ENCODE measurements at places on chromosomes 13 and 19. TPM values are rescaled to one million over a fixed set of nuclear protein-coding genes. Genes with fewer than 3 reads are reported as not detected.

- DNase-seq, result no peak
Measured at GRCh38 chr13:111392486-111392885, 72.0 kb downstream of the TEX29 start.

DNA sequence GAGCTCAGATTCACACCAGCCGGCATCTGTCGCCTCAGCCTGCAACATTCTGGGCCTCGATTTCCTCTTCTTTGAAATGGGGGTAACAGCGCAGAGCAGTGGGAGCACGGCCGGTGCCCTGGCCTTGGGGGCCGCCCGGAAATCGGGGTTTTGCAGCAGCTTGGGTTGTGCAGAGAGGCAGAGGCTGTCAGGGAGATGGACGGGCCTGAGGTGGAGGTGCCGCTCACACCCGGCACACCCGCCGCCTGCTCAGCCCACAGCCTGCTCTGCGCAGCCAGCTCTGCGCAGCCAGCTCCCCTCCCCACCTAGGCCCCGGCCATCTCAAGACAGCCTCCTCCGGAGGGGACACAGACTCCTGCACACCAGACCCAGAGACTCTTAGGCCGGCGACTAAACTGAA lies 10.6 kb downstream of the KLF2 start:
- no peak for DNase-seq

- DNase-seq, result no peak
Measured at GRCh38 chr13:98746968-98747367, 5.5 kb downstream of the SLC15A1 start.

DNA sequence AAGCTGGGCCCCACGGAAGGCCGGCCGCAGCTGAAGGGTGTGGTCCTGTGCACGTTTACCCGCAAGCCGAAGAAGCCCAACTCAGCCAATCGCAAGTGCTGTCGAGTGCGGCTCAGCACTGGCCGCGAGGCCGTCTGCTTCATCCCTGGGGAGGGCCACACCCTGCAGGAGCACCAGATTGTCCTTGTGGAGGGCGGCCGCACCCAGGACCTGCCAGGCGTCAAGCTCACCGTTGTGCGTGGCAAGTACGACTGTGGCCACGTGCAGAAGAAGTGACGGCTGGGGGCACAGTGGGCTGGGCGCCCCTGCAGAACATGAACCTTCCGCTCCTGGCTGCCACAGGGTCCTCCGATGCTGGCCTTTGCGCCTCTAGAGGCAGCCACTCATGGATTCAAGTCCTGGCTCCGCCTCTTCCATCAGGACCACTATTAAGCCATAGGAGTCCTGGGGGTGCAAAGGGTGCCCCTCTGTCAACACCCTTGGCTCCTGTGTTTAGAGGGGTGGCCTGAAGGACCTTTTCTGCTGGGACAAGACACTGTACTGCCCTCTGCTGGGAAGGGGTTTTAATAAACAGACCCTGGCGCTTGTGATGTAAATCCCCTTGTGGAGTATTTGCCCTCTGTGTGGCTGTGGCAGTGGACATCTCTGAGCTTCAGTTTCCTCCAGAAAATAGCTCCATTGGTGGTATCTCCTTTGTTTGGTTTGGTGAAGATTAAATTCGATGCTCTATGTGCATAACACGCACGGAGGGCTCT lies 1.9 kb downstream of the MRPS12 start:
- no peak for DNase-seq

DNA sequence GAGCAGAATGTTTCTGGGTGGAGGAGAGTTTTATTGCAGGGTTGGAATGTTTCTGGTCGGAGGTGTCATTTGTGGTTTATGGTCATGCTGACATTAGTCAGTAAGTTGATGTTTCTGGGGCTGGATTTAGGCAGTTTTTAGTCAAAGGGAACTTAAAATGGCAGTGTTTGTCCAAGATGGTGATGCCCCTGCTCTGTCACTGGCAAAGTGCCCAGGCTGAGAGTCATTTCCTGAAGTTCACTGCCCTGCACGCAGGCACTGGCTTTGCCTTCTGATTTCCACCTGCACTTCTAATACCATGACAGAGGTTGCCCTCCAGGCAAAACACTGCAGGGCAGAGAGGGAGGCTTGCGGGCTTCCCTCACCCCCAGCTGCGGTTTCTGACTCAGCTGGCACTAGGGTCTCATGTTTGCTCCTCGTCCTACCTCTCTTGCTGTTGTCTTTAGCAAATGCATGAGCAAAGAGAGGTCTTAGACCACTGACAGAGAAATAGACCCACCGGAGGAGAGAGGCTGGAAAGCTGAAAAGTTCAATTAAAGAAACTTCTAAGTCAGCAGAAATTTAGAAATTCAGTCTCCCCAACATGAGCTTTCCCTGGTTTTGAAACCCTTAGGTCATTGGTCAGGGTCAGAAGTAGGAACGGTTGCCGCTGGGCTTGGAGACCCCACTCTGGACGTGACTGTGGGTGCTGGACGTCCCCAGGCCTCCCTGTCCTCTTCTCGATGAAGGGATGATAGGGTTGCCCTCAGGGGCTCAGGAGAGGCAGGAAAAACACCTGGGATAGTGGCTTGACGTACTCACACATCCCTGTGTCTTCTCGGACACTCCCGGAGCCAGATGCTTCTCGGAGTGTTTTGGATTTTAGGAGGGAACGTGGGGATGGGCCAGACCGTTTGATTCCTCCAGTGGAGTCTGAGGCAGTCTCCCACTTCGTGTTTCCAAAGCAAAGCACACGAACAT lies 26.3 kb downstream of the TMEM255B start:
- peak; percentile 14 for DNase-seq

GRCh38 chr13:53151336-53152056 lies 122.9 kb downstream of the OLFM4 start:
- DNase-seq, result peak; percentile 43

GRCh38 chr19:45376045-45376724 lies 5.8 kb upstream of the ERCC2 start:
- DNase-seq, result peak; percentile 53

DNA sequence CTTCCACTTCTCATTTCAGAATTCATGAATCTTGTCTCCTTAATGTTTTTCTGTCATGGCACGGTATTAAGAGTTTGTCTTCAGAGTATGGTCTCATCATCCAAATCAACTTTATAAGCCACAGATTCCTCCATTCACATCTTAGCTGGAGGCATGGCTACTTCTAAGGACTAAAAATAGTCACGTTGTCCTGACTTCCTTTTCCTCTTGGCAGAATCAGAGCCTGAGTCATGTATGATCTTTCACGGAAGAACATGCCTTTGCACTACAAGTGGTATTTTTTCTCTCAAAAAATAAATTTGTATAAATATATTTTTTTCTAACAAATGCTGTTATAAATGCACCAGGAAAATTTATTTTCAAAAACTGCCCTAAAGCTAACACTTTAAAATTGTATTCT lies 71.4 kb downstream of the ALOX5AP start:
- no peak for DNase-seq

GRCh38 chr13:20457670-20458069 lies 68.0 kb downstream of the CRYL1 start:
- no peak for DNase-seq

DNA sequence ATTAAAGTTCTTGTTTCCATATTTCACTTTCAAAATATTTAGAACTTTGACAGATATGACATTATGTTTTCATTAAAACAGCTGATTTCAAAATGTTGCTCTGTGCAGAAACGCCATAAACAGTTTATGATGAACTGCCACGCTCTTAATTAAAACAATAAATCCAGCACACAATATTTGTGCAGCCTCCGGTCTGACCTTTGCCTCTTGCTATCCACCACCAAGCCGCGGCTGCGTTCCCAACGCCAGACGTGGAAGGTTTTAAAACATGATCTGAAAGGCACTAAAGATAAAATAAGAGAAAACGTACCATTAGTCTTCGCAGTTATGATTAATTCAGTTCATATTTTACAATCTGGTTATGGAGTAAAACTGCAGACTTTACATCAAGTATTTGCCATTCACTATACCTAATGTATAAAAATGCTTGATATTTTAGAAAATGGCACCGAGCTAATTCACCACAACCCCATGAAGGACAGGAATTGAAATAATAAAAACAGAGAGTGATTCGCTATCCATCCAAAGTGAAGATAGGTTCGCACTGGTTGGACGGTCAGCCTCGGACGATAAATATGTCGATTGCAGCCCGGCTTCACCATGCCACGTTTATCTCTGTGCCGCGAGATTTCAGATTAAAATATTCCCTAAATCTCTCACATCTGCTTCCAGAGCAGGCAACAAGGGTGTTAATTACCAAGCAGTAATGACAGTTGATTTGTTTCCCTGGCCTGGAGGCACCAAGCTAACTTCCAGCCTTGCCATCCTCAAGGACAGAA lies 103.3 kb upstream of the ZNF507 start:
- DNase-seq, result no peak

- no peak for DNase-seq
Measured at GRCh38 chr19:2294687-2295335, 12.8 kb upstream of the PEAK3 start.

- DNase-seq, result no peak
Measured at GRCh38 chr13:66926851-66927524, 303.1 kb downstream of the PCDH9 start.

GRCh38 chr19:45815481-45816216 lies 541 bp upstream of the RSPH6A start:
- peak; percentile 80 for DNase-seq

DNA sequence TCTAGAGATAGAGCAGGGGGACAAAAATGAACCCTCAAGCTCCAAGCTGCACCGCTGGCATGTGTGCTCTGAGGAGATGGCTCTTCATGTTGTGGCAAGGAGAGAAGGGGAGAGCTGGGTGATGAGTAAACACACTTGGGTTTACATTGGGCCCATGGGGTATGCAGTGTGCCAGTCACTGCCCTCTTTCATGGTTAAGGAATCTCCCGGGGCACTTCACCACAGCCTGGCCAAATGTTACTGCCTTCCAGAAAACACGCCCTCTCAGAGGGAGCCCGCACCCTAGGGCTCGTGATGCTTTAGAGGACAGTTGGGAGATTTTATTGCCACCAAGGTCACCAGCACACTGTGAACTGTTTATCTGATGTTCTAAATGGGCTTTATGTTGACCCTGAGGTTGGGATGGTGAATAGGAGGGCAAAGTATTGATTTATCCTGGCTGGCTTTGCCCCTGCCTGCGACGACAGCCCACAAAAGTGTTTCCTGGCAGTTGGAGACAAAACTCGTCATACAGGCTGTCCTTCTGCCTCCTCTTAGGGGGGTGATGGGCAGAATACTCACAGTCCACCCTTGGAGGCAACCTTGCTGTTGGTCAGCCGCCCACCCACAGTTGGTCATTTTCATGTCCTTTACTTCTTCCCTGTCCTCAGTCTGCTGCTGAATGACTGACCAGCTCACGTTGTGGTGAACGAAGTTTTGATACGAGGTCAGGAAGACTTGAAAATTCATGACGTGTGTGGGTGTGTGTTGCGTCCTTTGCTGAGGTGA lies 156.9 kb downstream of the STK24 start:
- no peak for DNase-seq

GRCh38 chr19:3045885-3046697 lies 16.2 kb downstream of the TLE5 start:
- no peak for DNase-seq

DNA sequence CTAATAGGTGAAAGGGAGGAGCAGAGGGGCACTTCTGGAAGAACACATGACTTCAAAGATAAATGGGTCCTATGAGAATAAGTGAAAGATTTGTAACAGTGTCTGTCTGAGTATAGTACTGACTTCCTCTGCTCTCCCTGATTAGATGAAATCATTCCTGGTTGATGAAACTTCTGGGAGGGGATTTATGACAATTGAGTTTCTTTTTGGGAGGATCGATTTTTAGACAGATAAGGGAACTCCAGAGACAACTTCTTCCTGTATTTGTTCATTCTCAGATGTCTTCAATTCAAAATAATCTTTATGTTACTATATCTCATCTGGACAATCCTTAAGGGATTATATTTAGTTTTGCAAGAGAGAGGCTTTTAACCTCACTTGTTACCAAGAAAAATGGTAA lies 20.0 kb downstream of the SETDB2 start:
- DNase-seq, result no peak

- no peak for DNase-seq
Measured at GRCh38 chr13:54706336-54706735, 1677.7 kb downstream of the OLFM4 start.

DNA sequence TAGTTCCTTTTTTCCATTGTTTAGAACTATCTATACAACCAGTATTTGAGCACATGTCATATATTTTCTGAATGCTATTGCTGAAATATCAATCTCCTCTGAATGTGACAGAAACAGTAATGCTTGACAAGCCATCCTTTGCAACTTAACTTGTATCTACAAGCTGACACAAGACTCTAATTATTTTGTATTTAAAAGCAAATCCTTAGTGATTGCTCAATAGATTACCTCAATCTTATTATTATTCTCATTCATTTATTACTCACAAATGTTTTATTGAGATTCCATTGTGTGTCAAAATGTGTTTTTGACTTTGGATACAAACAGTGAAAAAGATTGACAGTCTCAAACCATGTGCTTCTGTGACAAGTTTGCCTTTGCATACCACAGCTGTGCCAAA lies 787.8 kb upstream of the PRR20A start:
- DNase-seq, result no peak

DNA sequence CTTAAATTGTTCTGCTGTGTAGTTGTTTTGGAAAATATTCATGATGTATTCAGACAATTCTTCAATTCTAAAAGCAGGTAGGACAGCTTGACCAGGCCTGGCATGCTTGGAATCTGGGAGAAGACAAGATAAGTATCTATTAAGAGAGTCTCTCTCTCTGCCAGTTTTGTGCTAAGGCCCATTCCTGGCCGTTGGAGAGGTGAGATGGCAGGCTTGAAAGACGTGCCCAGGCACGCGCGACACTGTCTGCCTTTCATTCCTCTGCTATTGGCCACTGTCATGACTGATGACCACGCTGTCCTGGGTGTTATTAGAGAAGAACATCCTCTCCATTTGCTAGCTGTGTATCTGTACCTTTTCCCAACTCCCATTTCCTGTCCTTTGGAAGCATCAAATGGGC lies 90.3 kb downstream of the LHFPL6 start:
- no peak for DNase-seq

DNA sequence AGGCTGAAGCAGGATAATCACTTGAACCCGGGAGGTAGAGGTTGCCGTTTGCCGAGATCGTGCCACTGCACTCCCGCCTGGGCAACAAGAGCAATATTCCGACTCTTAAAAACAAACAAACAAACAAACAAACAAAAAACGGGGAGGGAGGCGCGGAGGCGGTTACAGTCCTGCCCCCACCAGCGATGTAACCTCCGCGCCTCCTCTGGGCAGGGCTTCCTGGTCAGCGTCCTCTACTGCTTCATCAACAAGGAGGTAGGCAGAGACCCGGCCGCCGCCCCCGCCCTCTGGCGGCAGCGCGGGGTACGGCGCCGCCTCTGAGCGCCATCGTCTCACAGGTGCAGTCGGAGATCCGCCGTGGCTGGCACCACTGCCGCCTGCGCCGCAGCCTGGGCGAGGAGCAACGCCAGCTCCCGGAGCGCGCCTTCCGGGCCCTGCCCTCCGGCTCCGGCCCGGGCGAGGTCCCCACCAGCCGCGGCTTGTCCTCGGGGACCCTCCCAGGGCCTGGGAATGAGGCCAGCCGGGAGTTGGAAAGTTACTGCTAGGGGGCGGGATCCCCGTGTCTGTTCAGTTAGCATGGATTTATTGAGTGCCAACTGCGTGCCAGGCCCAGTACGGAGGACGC lies 10.2 kb downstream of the SNRPD2 start:
- peak; percentile 90 for DNase-seq

GRCh38 chr13:50955241-50955640 lies 45.6 kb downstream of the RNASEH2B start:
- DNase-seq, result no peak

The LRRC63 gene
- not detected for polyA plus RNA-seq

The CAPN12 gene
- polyA plus RNA-seq, result 46.3 TPM

The ZNF132 gene
- 1.1 TPM for polyA plus RNA-seq

The RUBCNL gene
- 0.91 TPM for polyA plus RNA-seq

The PDE4C gene
- 1.3 TPM for polyA plus RNA-seq

The ARHGAP33 gene
- polyA plus RNA-seq, result 39.6 TPM

The WDR88 gene
- not detected for polyA plus RNA-seq

The IZUMO4 gene
- 42.2 TPM for polyA plus RNA-seq

The CALR gene
- 132 TPM for polyA plus RNA-seq

The HCN2 gene
- polyA plus RNA-seq, result 0.27 TPM

The KDELR1 gene
- polyA plus RNA-seq, result 113 TPM

The ZNF814 gene
- 10.8 TPM for polyA plus RNA-seq

Data from pancreas (tissue), 10 donors.